ENCODE measurements at places on chromosomes 12 and 14.

- no peak for DNase-seq
Measured at GRCh38 chr14:92728759-92729364, 19.6 kb downstream of the LGMN start.

DNA sequence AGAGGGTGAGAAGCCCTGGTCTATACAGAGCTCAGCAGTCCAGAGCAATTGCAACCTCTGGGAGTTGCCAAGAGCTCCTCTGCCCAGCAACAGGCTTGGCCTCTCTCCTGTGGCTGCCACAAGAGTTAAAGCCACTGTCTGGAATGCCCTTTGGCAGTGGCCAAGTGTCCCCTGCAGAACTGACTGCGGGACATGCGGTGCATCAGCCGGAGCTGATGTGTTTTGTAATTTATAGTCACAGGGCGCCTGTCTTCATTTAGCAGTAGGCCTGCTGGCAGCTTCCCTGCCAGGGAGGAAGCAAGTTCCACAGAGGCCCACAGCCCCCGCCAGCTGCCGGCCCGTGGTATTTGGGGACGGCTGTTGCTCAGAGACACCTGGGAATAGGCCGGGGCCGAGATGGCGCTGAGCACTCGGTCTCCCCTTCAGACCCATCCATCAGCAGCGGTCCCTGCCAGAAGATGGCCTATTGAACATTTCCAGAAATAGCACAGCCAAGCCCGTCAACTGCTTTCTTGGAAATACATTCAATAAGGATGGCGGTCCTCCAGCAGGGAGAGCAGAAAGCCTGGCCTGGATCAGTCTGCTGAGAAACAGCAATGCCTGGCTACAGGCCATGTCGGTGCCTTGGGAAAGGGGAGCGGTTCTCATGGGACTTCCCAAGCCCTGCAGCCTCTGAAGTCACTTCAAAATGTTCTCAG lies 217.4 kb downstream of the CRADD start:
- DNase-seq = no peak

DNA sequence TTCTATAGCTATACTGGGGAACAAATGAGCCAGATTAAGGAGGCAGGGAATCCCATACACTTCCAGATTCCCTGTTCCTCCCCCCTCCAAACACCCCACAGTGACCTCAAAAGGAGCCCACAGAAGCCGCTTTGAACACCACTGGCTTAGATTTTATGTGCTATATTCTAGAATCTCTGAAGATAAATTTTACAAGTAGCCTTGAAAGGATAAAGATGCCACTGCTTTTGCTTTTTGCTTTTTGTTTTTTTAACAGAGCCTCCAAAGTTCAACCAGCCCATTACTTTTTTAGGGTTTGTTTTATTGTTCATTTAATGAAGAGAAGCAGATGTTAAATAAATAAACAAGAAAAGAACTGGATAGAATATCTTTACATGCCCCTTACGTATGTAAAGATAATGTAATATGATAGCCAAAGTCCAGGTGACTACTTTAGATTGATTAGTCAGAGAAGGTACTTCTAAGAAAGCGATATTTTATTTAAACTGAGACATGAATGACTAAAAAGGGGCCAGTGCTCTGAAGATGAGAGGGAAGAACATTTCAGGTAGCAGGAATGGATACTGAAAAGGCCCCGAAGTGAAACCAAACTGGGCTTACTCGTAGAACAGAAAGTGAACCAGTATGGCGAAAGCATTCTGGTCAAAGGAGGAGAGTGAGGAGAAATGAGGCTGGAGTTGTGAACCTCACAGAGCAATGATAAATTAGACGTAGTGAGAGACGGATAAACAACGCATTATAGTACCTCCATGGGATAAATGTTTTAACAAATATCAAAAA lies 44.6 kb downstream of the DUSP6 start:
- no peak for DNase-seq

DNA sequence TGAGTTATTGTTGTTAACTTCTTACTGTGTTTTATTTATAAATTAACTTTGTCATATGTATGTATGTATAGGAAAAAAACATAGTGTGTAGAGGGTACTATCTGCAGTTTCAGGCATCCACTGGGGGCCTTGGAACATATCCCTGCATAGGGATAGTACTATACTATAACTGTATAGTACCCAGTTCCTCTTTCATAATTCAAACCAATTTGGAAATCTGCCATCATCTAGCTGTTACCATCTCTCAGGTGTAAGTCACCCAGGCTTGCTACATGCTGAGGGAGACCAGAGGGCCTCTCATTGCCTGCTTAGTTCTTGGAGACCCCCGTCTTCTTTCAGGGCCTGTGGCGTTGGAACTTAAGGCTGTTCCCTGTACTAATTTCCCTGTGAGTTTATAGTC lies 12.9 kb upstream of the DCD start:
- no peak for DNase-seq

- DNase-seq = no peak
Measured at GRCh38 chr12:69566603-69567002, 18.7 kb upstream of the CCT2 start.

- no peak for DNase-seq
Measured at GRCh38 chr14:95876761-95877538, at the start of gene TUNAR. TSS of gene TUNAR (plus strand) at chr14:95876832.

GRCh38 chr12:78820946-78821345 lies 43.6 kb upstream of the SYT1 start:
- no peak for DNase-seq

DNA sequence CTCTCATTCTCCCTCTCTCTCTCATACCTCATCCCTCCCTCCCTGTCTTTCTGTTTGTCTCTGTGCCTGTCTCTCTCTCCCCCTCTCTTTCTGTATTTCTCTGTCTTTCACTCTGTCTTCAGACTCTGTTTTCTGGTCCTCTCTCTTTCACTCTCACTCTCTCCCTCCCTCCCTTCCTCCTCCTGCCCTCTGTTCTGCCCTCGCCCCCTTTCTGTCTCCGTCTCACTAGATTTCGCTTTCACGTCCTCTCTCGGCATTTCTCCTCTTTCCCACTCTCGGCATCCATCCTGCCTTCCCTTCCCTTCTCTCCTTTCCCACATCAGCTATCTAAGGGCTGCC lies 183.0 kb downstream of the PHETA1 start:
- no peak for DNase-seq

DNA sequence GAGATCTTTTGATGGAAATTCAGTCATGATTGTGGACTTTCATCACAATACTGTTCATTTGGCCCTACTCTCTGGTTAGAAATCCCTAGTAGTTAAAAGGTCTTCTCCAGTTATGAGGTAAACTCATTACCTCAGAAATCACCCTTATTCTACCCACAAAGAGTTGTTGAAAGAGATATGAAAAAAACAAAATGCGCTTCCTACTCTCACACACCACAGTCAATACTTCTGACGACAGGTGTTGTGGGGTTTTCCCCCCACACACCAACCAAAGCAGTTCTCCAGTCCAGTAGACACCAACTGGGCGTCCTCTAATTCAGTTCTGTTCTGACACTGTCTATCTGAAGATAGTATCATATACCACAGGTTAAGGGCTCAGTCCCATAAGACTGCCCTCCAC lies 54.9 kb downstream of the TRMT5 start:
- DNase-seq = no peak

DNA sequence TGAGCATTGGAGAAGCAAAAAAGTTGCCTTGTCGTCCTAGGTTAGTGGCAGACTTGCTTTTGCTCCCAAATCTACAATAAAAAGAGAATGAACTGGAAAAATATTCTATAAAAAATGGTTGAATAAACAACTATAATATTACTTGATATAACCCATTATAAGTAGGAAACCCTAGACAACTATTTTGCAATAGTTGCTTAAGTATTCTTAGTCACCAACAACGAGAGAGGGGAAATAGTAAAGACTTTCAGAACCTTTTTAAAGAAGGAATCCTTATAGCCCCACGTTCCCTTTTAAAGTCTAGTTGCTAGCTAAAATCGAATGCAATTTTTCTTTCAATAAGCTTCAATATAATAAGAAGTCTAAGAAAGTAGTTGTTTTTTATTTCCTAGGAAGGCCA lies 17.5 kb downstream of the AQP6 start:
- DNase-seq = no peak

- DNase-seq = no peak
Measured at GRCh38 chr14:95295600-95296376, 23.9 kb downstream of the CLMN start.

GRCh38 chr14:72094844-72095582 lies 162.8 kb downstream of the RGS6 start:
- DNase-seq = no peak

DNA sequence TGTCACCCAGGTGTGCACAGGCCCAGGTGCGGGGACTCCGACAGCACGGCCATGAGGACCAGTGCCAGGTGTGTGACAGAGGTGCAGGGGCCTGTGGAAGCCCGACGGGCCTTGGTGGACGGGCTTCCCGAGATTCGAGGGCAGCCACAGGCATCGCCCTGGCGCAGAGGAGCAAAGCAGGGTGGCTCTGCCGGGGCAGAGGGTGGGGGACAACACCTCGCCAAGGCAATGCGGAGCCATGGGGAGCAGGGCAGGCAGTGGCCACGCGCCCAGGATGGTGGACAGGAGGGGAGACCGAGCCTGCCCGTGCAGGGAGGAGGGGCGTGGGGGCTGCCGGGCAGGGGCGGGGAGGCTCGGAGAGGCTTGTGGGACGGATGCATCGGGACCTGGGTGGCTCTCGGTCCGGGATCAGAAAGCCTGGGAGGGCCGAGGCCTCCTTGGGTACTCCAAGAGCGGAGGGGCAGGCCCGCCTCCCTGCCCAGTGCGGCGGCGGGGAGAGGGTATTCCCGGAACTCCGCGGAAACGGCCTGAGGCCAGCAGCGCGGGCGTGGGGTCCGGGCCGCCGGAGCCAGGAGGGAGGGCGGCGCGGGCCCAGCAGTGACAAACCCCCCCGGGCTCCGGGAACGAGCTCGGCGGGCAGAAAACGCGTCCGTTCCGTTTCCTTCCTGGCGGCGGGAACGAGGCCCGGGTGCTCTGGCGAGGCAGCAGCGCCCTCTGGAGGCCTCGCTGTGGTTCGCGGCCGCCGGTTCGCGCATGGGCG lies 1.6 kb downstream of the TMEM121 start:
- peak; percentile 75 for DNase-seq

- no peak for DNase-seq
Measured at GRCh38 chr14:51868405-51868804, 8.0 kb downstream of the GNG2 start.

DNA sequence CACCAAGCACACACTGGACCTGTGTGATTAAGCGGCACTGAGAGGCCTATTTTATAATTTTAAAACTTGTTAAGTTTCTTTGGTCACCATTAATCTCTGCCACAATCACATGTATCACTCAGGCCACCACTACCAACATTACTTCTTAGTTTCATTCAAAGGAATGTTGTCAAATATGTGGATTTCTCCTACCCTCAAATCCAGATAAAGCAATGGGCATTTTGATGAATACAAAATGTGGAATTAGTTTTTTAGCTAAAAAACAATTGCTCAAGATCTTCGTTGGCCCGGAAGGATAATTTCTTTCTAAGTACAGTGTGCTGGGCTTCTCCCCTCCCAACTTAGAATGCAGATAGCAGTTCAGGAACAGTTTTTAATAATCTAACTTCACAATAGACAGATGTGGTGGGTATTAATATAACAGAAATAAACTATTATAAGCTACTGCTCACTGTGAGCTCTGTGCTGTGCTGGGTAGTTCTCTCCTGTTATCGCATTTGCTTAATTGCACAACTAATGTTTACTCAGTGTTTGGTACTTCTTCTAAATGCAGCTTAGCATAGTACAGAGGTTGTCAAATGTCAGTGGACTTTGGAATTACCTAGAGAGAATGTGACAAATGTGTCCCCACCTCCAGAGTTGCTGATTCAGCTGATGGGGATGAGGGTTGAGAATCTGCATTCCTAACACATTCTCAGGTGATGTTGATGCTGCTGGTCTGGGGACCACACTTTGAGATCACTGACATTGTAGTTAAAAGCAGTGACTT lies 266.7 kb upstream of the AMIGO2 start:
- DNase-seq = no peak

GRCh38 chr14:45258805-45259204 lies 5.8 kb upstream of the MIS18BP1 start:
- DNase-seq = no peak

- no peak for DNase-seq
Measured at GRCh38 chr14:72604133-72604532, 289.8 kb downstream of the DPF3 start.

DNA sequence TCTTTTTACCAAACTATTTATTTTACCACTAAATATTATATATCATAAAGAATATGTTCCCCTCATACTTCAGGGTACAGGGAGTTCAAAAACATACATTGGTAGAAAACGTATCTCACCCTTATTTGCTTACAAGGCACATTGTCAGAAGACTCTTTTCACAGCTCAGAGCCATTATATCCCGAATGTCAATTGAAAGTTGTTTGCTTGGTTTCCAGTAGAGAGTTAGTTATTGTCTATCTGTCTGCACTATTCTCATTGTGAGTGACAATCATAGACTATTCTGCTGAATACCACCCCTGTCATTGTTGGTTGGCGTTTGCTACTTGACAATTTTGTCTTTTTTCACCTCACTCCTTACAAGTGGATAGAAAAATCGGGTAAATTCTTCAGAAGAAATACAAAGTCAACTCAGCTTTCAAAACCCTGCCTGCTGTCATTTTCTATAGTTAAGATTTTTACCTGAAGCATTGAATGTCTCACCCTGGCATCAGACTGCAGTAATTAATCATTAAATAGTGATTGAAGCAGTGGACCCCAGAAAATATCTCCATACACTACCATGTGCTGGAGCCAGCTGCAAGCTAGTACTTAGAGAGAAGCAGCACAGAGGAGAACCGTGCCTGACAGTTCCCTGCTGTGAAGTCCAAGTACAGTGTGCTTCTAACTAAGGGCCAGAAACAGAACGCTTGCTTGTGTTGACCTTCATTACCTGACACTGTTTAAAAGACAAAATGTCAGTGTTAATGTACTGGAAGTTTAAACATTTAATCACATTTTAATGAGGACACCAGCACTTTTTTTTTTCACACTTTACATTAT lies 510.6 kb downstream of the RERGL start:
- DNase-seq = no peak

DNA sequence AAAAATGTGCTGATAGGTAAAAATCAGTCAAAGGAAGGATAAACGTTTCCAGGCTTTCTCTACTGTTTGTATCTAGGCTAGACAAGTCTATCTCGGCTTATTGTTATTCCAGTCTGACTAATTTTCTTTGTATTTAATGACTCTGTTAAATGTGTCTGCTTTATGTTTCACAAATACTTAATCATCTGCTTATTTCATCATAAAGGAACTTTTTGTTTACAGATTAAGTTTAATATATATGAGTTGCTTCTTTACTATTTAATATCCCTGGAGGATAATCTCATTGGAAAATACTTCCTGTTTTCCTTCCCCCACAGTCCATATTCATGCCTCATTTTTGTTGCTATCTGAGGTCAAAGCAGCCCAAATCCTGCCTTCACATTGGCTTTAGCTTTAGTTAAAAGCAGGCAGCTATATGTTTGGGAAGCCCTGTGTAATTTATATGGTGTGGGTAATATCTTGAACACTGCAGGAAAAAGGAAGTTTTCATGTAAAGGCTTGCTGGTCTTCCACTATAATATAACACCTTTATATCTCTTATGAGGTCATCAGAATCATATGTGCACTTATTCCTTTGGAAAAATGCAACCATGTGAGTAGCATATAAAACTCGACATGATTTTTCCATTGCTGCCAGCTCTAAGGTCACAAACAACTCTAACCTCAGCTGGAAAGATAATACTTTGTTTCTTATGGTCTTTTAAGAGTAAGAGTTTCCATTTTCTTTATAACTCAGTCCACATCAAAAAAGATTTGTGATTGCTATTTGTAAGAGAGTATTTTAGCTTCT lies 76.8 kb downstream of the ALX1 start:
- no peak for DNase-seq

GRCh38 chr14:96049932-96050331 lies 10.8 kb downstream of the C14orf132 start:
- no peak for DNase-seq
